Stomach (tissue), 19 donors: ENCODE measurements at places on chromosomes 3 and 15.

DNA sequence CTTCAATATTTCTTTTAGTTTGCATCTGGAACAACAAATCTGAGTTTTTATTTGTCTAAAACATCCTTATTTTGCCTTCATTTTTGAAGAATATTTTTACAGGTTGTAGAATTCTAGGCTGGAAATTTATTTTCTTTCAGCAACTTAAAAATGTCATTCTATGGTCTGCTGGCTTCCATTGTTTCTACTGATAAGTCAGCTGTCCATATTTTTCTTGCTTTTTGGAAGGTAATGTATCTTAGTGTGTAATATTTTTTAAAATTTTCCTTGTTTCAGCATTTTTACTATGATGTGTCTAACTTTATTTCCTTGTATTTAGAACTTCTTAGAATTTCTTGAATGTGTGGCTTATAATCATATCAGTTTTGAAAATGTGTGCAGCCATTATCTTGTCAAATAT is 37.0 kb downstream of the SEMA6D start:
- no peak for DNase-seq

DNA sequence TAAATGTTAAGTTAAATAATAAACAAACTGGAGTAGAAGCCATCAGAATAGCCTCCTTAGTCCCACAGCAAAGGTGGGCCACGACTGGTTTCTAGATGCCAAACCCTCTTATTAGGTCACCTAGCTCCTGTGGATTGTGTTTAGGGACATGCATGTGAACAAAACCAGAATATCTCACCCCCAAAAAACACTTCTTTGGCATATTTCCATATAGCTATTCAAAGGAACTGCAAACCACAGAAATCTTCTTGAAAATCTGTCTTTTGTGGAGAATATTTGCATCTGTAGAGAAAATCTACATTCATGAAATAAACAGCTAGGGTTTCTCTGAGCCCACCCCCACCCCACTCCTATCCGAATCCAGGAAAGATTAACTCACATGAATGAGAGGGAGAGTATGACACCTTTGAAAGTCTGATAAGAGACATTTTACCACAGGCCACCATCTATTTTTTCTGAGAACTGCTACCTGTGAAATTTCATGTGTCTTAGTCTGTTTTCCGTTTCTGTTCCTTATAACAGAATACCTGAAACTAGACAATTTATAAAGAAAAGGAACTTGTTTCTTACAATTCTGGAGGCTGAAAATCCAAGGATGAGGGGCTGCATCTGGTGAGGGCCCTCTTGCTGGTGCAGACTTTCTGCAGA is 159.4 kb downstream of the NEK10 start:
- DNase-seq: no peak

DNA sequence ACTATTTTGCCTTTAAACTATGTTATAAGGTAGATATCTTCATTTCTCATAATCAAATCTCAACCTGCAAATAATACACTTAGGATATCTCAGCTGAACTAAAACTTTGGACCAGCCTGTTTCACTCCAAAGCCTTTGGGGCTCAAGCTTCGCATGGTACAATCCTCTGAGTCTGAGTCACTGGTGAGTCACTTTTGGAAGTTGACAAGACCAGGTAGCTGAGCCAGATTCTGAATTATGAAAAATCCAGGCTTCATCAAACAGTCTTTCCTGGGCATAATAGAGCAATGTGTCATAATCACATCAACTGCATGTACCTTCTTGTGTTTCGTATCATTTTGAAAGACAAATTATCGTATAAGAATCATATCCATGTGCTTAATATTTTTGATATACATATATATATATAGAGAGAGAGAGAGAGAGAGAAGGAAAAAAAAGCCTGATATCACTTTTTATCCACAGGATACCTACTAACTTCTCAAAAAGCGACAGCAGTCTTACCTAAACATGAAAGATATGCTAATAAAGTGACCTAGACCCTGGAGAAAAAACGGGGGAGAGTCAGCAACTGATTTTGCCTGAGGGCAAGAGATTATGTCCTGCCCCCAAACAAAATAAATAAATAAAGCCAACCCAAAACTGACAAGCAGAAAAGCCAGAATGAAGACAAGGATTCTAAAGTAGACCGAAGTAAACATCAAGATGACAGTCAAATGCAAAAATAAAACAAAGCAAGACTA is 263.9 kb upstream of the TGFBR2 start:
- peak; percentile 83 for DNase-seq

DNA sequence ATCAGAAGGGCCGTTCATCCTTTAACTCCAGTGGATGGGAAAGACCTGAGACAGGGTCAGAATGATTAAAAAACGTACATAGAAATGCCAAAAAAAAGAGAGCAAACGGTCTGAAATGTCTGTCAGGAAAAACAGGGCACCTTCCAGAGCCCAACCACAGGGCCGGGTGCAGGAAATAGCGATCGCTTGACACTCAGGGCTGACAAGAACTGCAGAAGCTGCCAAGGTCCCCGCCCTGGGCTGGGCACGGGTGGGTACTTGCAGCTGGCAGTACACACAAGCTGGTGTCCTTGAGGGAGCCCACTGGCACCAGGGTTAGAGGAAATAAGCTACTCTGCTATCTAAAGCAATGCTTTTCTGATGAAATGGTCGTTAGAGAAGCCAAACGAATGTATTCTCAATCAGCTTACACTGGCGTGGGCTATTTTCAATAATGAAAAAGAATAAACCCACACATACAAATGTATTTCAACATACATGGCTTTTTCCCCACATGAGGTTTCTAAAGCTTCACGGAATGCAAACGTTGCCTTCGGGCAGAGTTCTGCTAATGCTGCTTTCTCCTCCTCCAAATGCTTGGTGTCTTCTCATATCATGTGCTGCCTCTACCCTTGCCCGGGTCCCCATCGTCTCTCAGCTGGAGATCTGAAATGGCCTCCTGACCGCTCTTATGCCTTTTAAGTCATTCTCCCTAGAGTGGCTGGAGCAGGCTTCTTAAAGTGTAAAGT is 15.6 kb downstream of the FRMD4B start:
- DNase-seq: peak; percentile 59

DNA sequence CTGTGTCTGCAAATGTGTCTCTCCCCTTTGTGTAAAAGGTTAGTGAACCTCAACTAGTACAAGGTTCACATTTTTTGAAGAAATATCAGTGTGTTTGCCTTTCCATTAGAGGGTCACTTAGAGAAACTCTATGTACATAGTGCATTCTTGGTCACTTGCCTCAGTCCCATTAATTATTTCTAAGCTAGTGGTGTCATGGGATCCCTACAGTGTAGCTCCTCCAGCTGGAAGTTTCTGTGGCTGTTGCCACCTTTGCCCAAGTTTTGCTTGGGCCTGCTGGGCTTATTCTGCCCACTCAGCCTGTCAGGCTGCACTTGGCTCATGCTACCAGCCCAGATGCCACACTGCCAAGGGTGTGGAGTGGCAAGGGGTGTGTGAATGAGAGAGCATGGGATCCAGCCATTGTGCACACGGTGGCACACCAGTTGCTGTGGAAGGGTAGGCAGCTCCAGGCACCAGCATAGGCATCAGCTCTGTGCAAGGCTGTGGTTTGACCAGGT is 161.7 kb downstream of the ARPP21 start:
- no peak for DNase-seq

DNA sequence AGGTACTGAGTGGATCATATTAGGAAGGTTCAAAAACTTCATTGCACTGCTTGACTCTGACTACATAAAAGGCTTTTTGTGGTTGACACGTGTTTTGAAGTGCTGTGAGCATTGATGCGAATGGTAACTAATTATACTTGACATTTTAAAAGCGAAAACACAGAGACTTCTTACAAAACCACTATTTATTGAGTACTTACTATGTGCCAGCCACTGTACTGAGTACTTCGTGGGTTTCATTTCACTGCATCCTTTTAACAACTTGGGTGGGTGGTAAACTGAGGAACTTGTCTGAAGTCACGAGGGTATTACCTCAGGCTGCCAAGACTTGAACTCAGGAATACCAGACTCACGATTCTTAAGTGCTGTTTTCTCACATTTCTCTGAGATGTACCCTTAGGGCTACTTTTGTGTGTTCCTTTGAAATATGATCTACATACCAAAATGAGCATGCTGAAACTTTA is 45.3 kb upstream of the PPP4R2 start:
- DNase-seq: no peak

GRCh38 chr3:186570941-186571643 is 572 bp downstream of the DNAJB11 start:
- DNase-seq: no peak

GRCh38 chr3:189502676-189503257 is 128.4 kb upstream of the TP63 start:
- DNase-seq: no peak

- no peak for DNase-seq
Observed at GRCh38 chr3:141413801-141414689, 45.7 kb downstream of the ZBTB38 start.

GRCh38 chr3:129526121-129526900 is 2.1 kb upstream of the RHO start:
- no peak for DNase-seq

GRCh38 chr15:62572797-62573196 is 407.7 kb upstream of the C2CD4B start:
- no peak for DNase-seq

- peak; percentile 12 for DNase-seq
Observed at GRCh38 chr3:31356941-31357340, 175.8 kb upstream of the STT3B start.

DNA sequence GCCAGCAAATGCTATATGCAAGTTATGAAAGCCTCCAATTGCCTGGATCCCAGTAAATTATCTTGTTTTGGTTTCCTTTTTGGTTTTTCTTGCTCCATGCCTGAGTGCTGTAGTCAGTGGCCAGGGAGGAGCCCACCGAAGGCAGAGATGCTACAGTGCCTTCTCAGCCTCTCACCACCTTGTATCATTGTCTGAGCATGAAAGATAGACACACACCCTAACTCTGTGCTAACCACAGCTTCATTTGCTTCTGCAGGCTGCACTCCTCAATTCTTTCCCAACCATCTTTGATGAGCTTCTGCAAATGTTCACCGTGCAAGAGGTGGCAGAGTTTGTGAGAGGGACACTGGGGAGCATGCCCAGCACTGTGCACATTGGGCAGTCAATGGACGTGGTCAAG is 114.5 kb upstream of the MANF start:
- DNase-seq: no peak

GRCh38 chr3:103127737-103128136 is 692.9 kb downstream of the ZPLD1 start:
- DNase-seq: no peak

- no peak for DNase-seq
Observed at GRCh38 chr3:99439892-99440291, 198.5 kb upstream of the COL8A1 start.

DNA sequence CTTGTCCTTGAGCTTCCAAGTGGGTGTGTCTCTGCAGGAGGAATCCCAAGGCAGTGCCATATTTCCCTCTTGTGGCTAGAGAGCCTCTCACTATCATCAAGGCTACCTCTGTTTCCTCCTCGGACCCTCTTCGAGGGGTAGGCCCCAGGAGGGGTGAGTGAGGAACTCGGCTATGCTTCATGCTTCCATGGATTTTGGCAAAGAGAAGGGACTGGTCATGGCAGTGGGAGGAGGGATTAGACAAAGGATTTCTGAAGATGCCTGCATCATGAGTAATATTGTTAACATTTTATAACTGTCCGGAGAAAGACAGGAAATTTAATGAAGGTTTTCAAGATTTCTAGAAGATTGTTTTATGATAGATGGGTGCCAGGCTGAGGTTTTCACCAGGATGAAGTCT is 241.5 kb downstream of the CLSTN2 start:
- DNase-seq: no peak

DNA sequence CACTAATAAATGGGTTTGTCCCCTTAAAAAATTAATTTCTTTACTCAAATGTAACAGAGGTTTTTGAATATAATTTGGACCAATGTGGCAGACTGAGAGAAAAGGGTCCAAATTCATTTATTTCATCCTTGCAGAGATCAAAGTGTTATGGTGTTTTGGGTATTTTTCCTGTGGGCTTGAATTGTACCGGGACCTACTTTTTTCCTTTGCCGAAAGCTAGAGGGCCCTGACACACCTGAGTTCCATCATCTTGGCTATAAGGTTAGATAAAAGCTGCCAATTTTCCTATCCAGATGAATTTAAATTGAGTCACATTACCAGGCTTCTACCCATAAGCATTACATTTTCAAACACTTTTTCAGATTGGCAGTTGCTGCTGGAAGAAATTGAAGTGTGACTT is 908 bp downstream of the CCNB2 start:
- DNase-seq: no peak

DNA sequence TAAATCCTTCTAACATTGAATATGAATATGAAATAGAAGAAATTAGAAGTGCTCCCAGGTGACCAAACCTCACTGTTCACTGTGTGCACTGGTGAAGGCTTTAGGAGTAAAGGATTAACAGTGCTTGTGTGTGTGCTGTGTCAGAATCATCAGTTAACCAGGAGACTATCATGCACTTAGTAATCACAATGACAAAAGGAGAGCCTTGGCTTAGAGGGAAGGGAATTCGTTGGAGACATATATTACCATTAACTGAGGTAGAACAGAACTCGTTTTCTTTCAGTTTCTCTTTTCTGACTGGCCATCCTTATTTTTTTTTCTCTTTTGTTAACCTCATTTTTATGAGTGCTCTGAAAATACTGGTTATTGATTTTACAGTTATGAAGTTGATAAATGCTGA is 213.3 kb upstream of the GBE1 start:
- no peak for DNase-seq

DNA sequence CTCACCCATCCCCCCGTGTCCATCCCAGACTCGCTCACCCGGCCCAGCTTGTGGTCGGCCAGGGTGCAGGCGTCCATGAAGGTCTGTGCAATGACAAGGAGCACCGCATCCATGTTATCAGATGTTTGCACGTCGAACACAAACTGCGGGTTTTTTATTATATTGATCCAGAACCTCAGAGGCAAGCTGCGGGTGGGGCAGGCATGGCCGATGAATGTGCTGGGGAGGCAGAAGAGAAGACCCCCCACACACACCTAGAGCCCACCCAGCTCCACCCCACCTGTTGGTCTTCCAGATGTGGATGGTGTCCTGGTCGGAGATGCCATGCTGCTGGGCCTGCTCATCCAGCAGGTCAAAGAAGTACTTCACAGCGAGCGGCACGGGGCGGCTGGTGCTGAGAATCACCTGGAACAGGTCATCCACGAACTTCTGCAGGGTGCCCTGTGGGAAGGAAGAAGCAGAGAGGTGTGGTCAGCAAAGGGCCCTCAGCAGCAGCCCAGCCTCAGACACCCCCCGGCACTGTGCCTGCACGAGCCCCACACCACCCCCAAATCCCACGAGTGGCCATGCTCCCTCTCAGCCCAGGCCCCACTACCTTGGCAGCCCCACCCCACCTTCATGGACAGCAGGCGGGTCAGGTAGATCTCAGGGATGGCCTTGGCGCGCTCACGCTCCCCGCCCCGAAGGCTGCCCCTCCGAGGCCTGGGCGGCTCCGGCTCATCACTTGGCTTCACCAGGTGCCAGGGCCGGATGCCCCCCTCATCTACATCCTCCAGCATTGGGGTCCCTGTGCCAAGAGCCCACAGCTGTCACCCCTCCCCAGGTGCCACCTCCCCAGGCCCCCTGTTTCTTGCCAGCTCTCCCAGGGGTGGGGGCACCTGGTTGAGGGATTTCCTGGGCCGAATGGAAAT is 20.3 kb downstream of the PLXNB1 start:
- no peak for DNase-seq
